Left lung (tissue), 14 donors: ENCODE measurements at places on chromosomes 5 and 9. TPM values are rescaled to one million over a fixed set of nuclear protein-coding genes. Genes with fewer than 3 reads are reported as not detected.

GRCh38 chr9:114307899-114308267 lies 15.0 kb upstream of the ORM1 start:
- H3K27me3 ChIP-seq = no peaks in the 10 kb centered on the region
- no peak for DNase-seq
- H3K4me1 ChIP-seq = no peaks in the 10 kb centered on the region
- H3K27ac ChIP-seq = no peak overlapping the region

DNA sequence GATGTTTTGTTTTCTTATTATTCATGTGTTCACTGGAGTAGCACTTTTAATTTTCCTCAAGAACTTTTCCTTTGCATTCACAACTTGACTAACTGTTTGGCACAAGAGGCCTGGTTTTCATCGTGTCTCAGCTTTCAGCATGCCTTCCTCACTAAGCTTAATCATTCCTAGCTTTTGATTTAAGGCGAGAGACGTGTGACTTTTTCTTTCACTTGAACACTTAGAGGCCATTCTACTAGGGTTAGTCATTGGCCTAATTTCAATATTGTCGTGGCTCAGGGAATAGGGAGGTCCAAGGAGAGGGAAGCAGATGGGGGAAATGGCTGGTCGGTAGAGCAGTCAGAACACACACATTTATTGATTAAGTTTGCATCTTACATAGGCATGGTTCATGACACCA lies 94.0 kb downstream of the ZNF462 start:
- no peaks in the 10 kb centered on the region for H3K36me3 ChIP-seq
- H3K27me3 ChIP-seq = no peaks in the 10 kb centered on the region
- H3K27ac ChIP-seq = no peak overlapping the region
- DNase-seq = no peak
- no peaks in the 10 kb centered on the region for H3K4me1 ChIP-seq

DNA sequence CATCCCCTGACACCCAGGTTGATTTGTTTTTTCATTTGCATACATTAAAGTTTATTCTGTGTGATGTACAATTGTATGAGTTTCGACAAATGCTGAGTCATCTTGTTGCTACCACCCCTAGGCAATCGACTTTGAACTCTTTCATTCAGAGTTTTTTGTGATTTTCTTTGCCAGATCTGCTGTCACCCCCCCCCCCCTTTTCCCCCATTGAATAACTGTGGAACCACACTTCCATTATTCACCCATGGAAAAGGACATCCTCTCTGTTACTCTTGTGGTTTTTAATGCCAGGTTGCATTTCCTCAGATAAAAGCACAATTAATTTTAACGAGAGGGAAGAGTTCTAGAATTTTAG lies 13.7 kb upstream of the FAM120AOS start:
- no peaks in the 10 kb centered on the region for H3K27me3 ChIP-seq
- peak overlapping the region; percentile 73 for H3K27ac ChIP-seq
- H3K4me1 ChIP-seq = peaks cover 30% of the 10 kb centered on the region
- H3K4me3 ChIP-seq = no peak overlapping the region
- no peaks in the 10 kb centered on the region for H3K36me3 ChIP-seq

- no peaks in the 10 kb centered on the region for H3K36me3 ChIP-seq
- no peaks in the 10 kb centered on the region for H3K4me1 ChIP-seq
- no peak overlapping the region for H3K4me3 ChIP-seq
- no peak for DNase-seq
- no peaks in the 10 kb centered on the region for H3K27me3 ChIP-seq
Observed at GRCh38 chr5:16427587-16427986, 38.0 kb downstream of the ZNF622 start.

GRCh38 chr9:89882930-89883361 lies 278.1 kb downstream of the GADD45G start:
- H3K36me3 ChIP-seq = no peaks in the 10 kb centered on the region
- no peak overlapping the region for H3K27ac ChIP-seq
- no peaks in the 10 kb centered on the region for H3K27me3 ChIP-seq
- DNase-seq = no peak

DNA sequence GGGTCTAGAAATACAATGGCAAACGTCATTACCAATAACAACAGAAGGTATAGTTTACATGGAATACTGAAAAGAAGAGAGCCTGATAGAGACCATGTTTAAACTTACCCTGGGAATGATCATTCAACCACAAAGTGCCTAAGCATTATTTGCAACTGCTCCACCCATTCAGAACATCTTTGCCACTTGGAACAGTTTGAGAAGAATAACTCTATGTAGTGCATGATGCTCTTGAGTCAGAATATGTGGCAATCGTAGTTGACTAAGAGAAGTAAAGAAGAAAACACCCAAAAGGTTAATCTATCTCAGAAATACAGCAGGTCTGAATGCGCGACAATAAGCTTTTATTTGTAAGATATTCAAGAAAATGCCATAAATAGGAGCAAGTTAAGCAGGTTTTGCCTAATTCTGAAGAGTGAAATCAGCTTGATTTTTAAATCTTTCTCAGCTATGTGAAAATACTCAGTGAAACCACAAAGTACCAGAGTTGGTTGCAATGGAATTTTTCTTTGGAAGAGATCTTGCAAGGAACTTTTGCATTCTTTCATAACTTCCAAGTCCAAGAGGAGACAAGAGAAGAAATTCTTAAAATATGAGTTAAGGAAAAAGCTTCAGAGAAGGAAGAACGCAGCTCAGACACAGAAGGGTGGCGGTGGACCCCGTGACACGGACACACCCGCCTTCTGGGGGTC lies 64.3 kb downstream of the HABP4 start:
- DNase-seq = no peak
- no peaks in the 10 kb centered on the region for H3K27me3 ChIP-seq
- H3K36me3 ChIP-seq = no peaks in the 10 kb centered on the region
- no peaks in the 10 kb centered on the region for H3K4me1 ChIP-seq

GRCh38 chr9:100322954-100323536 lies 29.7 kb downstream of the TEX10 start:
- H3K36me3 ChIP-seq = peaks cover 53% of the 10 kb centered on the region
- H3K27ac ChIP-seq = no peak overlapping the region
- no peak overlapping the region for H3K4me3 ChIP-seq
- no peaks in the 10 kb centered on the region for H3K27me3 ChIP-seq

Gene CDHR2
- 0.26 TPM for total RNA-seq

GRCh38 chr5:36162810-36163486 lies 11.0 kb downstream of the SKP2 start:
- no peak overlapping the region for H3K4me3 ChIP-seq
- no peaks in the 10 kb centered on the region for H3K36me3 ChIP-seq

DNA sequence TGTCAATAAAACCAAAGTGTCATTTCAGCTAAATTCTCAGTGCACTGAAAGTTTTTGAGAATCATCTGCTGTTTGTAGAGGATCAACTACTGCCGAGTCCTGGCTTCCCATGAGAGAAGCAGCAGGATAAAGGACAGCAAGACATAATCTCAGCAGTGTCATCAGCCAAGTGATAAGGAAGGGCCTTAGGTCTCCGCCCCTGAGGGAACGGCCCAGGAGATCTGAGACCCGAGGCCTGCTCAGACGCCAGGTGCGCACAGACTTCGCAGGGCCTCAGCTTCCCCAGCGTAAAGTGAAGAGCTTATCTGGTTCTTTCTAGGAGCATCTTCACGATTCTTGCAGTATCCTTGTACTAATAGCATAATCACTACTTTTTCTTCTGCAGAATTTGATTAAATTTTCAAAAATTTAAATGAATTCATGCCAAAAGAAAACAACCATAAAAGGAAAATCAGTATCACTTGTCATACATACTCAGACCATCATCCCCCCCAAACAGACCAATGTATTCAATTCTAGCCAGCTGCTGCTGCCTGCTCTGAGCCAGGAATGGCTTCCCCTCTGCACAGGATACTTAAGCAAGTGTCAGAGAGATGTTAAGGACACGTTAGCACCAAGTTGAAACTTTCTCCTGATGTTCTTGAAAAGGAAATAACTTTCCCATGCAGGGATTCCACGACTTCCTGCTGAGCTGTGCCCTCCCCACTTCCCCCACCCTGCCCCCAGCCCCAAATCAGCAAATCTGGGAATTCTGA lies 2.2 kb downstream of the GFPT2 start:
- DNase-seq = no peak
- no peaks in the 10 kb centered on the region for H3K36me3 ChIP-seq
- H3K4me3 ChIP-seq = peak overlapping the region; percentile 50
- H3K27ac ChIP-seq = no peak overlapping the region

Gene STKLD1
- 0.82 TPM for total RNA-seq

DNA sequence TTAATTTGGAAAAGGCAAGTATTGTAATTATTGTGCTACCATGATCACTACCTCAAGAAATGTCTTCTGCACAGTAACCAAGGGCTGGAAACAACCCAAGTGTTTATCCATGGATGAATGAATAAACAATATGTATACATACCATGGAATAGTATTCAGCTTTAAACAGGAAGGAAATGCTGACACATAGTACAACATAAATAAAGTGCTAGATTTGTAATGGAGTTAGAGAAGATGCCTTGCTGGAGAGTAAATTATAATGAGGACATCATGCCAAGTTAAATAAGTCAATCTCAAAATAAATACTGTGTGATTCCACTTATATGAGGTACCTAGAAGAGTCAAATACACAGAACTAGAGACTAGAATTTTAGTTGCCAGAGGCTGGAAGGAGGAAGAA lies 160.0 kb downstream of the CCDC192 start:
- DNase-seq = no peak
- no peak overlapping the region for H3K4me3 ChIP-seq
- no peaks in the 10 kb centered on the region for H3K36me3 ChIP-seq
- H3K27me3 ChIP-seq = no peaks in the 10 kb centered on the region

- peaks cover 56% of the 10 kb centered on the region for H3K4me1 ChIP-seq
- peaks cover 13% of the 10 kb centered on the region for H3K36me3 ChIP-seq
- peak; percentile 88 for DNase-seq
- H3K27me3 ChIP-seq = peaks cover 9% of the 10 kb centered on the region
- no peak overlapping the region for H3K4me3 ChIP-seq
Observed at GRCh38 chr5:141508798-141509611, 20.1 kb downstream of the PCDHGC5 start.

DNA sequence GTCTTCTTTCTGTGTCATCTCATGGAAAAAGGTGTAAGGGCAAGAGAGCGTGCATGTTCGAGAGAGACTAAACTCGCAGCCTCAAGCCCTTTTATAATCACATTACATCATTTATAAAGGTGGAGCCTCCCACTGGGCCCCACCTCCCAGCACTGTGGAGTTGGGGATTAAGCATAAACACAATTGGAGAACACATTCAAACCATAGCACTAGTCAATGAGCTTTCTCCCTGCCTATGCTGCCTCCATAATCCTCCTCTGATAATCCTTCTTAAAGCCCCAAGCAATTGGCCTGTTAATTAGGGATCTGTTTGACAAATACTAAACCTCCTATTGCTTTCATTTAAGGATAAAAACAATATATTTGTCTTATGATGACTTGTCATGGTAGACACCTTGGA lies 99.6 kb downstream of the NMUR2 start:
- no peak for DNase-seq
- H3K4me3 ChIP-seq = no peak overlapping the region
- no peak overlapping the region for H3K27ac ChIP-seq
- H3K27me3 ChIP-seq = no peaks in the 10 kb centered on the region
- no peaks in the 10 kb centered on the region for H3K4me1 ChIP-seq

Gene PCDHB6
- total RNA-seq = 0.73 TPM

DNA sequence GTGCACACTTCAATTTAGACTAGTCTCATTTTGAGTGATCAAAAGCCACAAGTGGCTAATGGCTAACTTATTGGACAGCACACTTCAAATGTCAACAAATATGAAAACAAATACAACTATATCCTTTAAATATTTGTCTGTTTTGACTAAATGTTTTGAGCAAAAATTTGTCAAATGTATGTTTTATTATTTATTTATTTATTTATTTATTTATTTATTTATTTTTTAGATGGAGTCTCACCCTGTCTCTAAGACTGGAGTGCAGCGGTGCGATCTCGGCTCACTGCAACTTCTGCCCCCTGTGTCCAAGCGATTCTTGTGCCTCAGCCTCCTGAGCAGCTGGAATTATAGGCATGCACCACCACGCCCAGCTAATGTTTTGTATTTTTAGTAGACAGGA lies 1392.1 kb upstream of the WWC1 start:
- no peak for DNase-seq
- H3K27me3 ChIP-seq = no peaks in the 10 kb centered on the region
- no peak overlapping the region for H3K27ac ChIP-seq
- no peak overlapping the region for H3K4me3 ChIP-seq

Gene SLC2A8
- total RNA-seq = 20.1 TPM

DNA sequence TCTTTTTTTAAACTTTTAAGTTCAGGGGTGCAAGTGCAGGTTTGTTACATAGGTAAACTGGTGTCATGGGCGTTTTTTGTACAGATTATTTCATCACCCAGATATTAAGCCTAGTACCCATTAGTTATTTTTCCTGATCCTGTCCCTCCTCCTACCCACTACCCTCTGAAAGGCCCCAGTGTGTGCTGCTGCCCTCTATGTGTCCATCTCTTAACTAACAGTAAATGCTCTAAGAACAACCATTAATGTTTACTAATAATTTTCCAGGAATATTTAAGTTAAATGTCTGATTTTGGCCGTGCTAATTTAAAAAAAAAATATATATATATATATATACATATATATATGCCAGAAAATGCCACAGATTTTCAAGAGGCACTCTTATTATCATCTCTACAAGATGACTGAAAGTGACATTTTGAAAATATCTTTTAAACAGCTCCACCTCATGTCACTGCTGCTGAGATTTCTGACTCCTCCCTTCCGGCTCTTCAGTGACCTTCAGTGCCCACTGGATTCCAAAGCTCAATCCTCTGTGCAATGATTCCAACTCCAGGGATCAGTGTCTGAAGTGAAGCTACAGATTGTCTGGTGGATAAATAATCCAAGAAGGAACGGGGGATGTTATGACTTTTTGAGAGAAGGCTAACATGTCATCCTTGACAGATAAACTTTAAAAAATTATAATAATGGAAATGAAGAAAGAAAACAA lies 46.7 kb upstream of the HNRNPA0 start:
- no peak overlapping the region for H3K4me3 ChIP-seq
- no peak overlapping the region for H3K27ac ChIP-seq
- H3K27me3 ChIP-seq = no peaks in the 10 kb centered on the region
- no peaks in the 10 kb centered on the region for H3K4me1 ChIP-seq
- no peak for DNase-seq
- H3K36me3 ChIP-seq = no peaks in the 10 kb centered on the region

DNA sequence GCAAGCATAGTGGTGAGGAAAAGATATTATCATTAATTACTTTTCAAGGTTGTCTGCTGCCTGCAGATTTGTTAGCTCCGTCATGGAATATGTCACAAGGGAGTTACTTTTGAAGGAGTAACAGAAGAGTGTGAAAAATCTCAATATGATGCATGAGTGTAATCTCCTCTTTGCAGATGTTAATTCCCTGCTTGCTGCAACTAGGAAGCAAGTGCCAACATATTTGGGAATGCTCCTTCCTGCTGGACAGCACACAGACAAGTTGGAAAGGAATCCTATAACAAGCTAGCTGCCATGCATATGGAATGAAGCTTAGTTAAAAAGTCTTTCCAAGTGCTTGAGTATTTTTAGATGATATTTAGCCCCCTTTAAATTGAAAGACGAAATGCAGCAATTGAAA lies 2023.6 kb upstream of the CDH6 start:
- H3K4me1 ChIP-seq = no peaks in the 10 kb centered on the region
- no peak overlapping the region for H3K4me3 ChIP-seq
- no peaks in the 10 kb centered on the region for H3K36me3 ChIP-seq
- no peaks in the 10 kb centered on the region for H3K27me3 ChIP-seq
- no peak overlapping the region for H3K27ac ChIP-seq
- DNase-seq = no peak
